ENCODE measurements at places on chromosomes 16 and 17. TPM values are rescaled to one million over a fixed set of nuclear protein-coding genes. Genes with fewer than 3 reads are reported as not detected.

The G6PC1 gene
- not detected for polyA plus RNA-seq

The ITGAX gene
- 1.3 TPM for polyA plus RNA-seq

The CDRT4 gene
- polyA plus RNA-seq: 15.6 TPM

DNA sequence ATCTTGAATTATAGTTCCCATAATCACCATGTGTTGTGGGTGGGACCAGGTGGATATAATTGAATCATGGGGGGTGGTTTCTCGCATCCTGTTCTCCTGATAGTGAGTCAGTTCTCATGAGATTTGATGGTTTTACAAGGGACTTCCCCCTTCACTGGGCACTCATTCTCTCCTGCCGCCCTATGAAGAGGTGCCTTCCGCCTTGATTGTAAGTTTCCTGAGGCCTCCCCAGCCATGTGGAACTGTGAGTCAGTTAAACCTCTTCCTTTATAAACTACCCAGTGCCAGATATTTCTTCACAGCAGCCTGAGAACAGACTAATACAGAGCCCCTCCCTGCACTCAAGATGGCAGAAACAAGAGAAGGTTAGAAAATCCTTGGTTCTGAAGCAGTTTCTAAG is 26.4 kb downstream of the LDAF1 start:
- DNase-seq: no peak

The KRT32 gene
- polyA plus RNA-seq: not detected

GRCh38 chr16:87141402-87141801 is 175.8 kb downstream of the C16orf95 start:
- no peak for DNase-seq

GRCh38 chr16:24309258-24310142 is 53.4 kb downstream of the CACNG3 start:
- no peak for DNase-seq

- no peak for DNase-seq
Measured at GRCh38 chr16:67805718-67806427, 487 bp downstream of the RANBP10 start.

Measured in right lung (tissue), 10 donors.